Dermis lymphatic vessel endothelial cell (primary cell): ENCODE measurements at places on chromosomes 6 and 20. TPM values are rescaled to one million over a fixed set of nuclear protein-coding genes. Genes with fewer than 3 reads are reported as not detected.

The FNDC11 gene
- 1.2 and 2.1 TPM in 2 replicates for total RNA-seq

The ULBP3 gene
- 4.1 and 5.0 TPM in 2 replicates for total RNA-seq

The PTCHD4 gene
- 9.1 and 15.0 TPM in 2 replicates for total RNA-seq

The TMEM244 gene
- not detected in 2 replicates for total RNA-seq

The ZNF334 gene
- total RNA-seq, result 0.22 and 0.34 TPM in 2 replicates

The CLPSL2 gene
- not detected in 2 replicates for total RNA-seq

The SLC17A2 gene
- not detected in 2 replicates for total RNA-seq

The SIRPA gene
- 29.4 and 54.7 TPM in 2 replicates for total RNA-seq

The OR10C1 gene
- not detected in 2 replicates for total RNA-seq

The HLA-DQA1 gene
- not detected in 2 replicates for total RNA-seq

The TNXB gene
- 10.1 and 17.2 TPM in 2 replicates for total RNA-seq

The WFDC5 gene
- not detected in 2 replicates for total RNA-seq

The TNFRSF6B gene
- 1.3 and 1.8 TPM in 2 replicates for total RNA-seq
